ENCODE measurements at places on chromosomes 13 and 19.

DNA sequence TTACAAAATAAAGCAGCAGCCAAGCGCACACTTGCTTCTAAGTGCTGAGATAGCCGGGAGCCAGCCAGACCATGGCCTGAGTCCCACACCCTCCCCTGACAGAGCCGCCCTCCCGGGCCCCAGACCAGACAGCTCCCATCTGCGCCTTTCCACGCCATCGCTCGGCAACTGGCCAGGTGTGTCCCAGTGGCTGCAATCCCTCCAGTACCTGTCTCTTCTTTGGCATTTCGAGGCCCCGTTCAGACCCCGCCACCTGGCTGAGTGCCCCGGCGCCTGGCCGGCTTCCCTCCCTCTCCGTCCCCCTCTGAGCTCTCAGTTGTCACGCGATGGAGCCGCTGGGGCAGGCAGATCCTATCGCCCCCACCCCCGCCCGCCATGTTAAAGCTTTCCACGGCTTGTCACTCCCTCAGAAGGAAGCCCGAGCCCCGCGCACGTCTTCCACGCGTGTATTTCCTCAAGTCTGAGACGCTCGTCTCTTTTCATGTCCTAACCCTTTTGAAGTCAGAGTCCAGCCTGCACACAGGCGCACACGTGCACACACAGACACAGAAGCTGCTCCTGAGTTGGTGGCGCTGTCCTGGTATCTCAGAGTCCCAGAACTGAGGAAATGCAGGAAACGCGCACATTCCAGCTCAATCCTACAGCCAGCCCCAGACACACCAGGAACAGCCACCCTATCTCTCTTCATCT lies 7.9 kb downstream of the MLLT1 start:
- peak; percentile 59 for DNase-seq

GRCh38 chr19:41918653-41919244 lies 9.5 kb downstream of the ERFL start:
- no peak for DNase-seq

DNA sequence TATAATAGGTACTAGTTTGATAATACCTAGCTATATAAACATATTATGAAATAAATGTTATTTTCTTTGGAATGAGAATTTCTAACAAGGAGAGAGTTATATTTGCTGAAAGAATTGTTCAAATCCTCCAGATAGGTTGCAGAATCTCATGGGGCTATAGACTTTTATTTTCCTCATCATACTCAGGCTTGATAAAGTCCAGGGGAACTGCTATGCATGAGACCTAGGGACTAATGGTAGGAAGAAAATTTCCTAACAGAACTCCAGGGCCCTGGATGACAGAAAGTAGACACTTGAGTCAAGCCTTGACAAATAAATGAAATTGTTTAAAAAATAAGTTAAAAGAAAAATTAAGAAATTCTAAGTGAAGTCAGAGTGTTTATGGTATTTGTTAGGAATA lies 138.5 kb upstream of the DACH1 start:
- DNase-seq = peak; percentile 12

- no peak for DNase-seq
These were observed 23.5 kb upstream of the DLEU7 start for GRCh38 chr13:50866817-50867636.

DNA sequence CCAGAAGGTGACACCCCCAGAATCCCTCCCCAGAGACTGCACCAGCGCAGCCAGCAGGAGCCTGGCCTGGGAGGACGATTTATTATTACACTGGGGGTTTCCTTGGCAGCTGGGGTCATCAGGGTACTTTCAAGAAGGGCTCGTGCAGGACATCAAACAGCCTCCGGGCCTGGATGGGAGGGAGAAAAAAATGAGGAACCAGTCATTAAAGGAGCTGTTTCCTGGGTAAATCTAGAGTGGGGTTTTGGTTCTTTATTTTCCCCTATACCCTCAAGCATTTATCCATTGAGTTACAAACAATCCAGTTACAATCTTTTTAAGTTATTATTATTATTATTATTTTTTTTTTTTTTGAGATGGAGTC lies 3.1 kb downstream of the POLR1G start:
- no peak for DNase-seq

- DNase-seq = no peak
These were observed 35.2 kb upstream of the MIR17HG start for GRCh38 chr13:91312324-91312723.

- DNase-seq = no peak
These were observed 120.9 kb downstream of the DLEU7 start for GRCh38 chr13:50722440-50723125.

GRCh38 chr13:95722241-95722640 lies 45.3 kb downstream of the DNAJC3 start:
- DNase-seq = no peak

DNA sequence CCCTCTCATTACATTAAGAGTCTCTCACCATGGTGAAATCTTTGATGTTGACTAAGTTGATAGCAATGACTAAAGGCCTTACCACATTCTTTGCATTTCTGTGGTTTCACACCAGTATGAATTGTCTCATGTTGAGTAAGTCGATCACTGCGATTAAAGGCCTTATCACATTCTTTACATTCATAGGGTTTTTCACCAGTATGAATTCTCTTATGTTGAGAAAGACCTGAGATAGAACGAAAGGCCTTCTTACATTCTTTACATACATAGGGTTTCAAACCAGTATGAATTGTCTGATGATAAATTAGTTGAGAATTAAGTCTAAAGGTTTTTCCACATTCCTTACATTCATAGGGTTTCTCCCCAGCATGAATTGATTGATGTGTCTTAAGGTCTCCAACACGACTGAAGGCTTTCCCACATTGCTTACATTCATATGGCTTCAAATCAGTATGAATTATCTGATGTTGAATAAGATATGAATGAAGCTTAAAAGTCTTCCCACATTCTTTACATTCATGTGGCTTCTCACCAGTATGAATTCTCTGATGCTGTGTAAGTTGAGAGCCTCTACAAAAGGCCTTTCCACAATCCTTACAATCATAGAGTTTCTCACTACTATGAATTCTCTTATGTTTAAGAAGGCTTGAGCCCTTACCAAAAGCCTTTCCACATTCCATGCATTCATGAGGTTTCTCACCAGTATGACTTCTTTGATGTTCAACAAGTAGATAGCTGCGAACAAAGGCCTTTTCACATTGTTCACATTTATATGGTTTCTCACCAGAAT lies 45.6 kb downstream of the ZNF283 start:
- DNase-seq = no peak

- peak; percentile 4 for DNase-seq
These were observed 122.1 kb downstream of the CYSLTR2 start for GRCh38 chr13:48775804-48776203.

- DNase-seq = no peak
These were observed 72.2 kb downstream of the ATP11A start for GRCh38 chr13:112761701-112762689.

- no peak for DNase-seq
These were observed 8.4 kb downstream of the CD22 start for GRCh38 chr19:35337097-35337983.

GRCh38 chr19:35437406-35437951 lies 10.6 kb upstream of the FFAR2 start:
- DNase-seq = no peak

DNA sequence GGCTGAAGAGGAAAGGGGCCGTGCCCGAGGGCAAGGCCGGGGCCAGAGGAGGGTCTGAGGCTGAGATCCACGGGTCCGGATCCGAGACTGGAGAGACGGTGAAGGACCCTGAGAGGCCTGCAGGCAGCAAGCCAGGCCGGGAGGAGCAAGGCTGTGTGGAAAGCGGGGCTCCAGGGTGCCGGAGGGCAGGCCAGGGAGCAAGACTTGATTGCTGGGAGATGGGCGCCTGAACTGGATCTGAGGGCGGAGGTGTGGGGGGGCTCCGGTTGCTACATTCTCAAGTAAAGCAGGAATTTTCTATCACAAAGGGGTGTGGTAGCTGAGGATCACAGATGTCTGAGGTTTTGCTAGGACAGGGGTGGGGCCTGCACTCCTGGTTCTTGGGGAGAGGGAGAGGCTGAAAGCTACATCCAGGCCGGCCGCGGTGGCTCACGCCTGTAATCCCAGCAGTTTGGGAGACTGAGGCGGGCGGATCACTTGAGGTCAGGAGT lies 3.8 kb downstream of the MAMSTR start:
- DNase-seq = no peak

DNA sequence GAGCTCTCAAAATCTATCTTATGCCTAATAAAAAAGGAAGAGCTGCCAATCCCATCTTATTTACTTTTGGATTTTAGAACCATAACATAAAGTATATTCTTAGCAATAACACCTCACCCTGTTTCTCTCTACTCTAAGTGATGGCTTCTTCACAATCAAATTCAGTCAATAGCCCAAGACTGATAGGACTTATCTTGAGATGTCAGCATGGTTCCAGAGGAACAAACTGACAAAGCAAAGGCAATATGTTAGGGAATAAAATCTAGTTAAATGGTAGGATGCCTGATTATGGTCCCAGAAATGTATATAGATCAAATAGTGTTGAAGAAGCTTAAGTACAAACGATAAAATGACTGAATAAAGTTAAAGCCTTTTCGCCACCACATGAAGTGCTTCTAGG lies 36.3 kb downstream of the DACH1 start:
- no peak for DNase-seq

DNA sequence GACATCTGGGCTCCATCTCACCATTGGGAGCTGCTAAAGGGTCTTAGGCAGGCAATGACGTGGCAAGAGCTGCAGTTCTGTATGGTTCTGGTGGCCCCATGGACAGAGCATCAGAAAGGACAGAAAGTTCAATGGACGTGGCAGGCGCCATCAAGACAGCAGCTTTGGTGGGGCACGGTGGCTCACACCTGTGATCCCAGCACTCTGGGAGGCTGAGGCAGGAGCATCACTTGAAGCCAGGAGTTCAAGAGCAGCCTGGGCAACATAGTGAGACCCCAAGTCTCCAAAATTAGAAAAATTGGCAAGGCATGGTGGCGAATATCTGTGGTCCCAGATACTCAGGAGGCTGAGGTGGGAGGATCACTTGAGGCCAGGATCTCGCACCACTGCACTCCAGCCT lies 9.5 kb downstream of the EVI5L start:
- DNase-seq = no peak
